ENCODE measurements at places on chromosomes 3 and 15. TPM values are rescaled to one million over a fixed set of nuclear protein-coding genes. Genes with fewer than 3 reads are reported as not detected.

- no peak for DNase-seq
Measured at GRCh38 chr3:187318819-187319616, 27.5 kb upstream of the MASP1 start.

GRCh38 chr15:80778964-80779657 lies at the start of gene CEMIP:
Gene CEMIP, plus strand, starts transcription at chr15:80779370. Its CDS starts 94,510 bp downstream, at chr15:80873880.
- peak; percentile 76 for DNase-seq

DNA sequence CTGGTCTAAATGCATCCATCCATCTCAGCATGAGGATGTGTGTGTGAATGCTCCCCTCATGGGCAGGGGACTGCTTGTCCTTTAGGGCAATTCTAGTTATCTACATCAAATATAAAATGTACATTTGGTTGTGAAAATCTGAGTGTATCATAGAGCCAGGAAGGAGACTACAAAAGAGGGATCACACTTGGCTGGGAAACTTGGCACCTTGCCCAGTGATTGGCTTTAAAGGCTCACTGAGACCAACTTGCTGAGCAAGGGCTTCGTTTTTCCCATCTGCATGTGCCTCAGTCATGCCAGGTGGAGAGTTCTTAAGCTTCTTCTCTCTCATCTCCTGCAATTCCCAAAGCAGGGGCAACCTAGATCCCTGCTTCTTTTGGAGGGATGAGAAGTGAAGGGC lies 5.2 kb downstream of the CAPN3 start:
- DNase-seq, result no peak

DNA sequence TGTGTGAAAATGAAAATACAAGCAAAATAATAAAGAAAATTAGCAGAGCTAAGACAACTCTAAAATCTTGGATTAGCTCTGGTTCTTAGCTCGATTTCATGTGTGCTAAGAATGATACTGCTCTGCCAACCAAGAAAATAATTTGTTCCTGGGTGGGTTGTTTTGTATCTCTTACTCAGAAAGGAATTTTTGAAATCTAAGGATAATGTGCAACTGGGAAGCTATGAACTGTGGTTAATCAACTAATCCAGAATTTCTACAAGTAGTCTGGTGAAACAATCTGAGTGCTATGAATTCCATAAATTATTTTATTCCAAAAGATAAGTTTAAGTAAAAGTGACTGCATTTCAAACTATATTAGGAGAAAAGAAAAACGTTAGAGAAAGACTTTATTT lies 92.0 kb downstream of the TFDP2 start:
- DNase-seq, result no peak

- no peak for DNase-seq
Measured at GRCh38 chr3:184688251-184688881, 23.5 kb downstream of the MAGEF1 start.

DNA sequence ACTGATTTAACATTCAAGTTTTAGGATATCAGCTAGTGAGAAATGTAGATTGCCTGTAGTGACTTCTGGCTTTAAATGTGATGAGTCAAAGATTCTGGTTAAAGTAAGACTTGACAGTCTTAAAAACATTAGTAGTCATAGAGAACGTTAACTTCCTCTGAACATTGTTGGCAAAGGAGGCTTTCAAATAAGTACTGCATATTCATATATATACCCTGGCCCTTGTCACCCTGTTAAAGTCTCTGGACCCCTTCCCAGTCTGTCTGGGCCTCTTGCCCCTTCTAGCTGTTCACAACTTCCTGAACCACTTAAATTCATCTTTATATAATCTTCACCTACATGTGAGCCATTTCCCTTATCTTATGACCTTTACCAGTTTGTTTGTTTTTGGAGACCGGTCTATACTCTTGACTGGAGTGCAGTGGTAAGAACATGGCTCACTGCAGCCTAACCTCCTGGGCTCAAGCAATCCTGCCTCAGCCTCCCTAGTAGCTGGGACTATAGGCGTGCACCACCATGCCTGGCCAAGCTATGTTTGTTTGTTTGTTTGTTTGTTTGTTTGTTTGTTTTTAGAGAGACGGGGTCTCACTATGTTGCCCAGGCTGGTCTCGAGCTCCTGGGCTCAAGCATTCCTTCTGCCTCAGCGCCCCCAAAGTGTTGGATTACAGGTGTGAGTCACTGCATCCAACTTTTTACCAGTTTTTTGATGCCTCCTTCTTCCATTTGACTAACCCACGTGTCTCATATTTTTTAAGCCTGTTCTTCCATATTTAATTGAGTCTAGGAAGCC lies 64.4 kb upstream of the CRTC3 start:
- DNase-seq, result no peak

DNA sequence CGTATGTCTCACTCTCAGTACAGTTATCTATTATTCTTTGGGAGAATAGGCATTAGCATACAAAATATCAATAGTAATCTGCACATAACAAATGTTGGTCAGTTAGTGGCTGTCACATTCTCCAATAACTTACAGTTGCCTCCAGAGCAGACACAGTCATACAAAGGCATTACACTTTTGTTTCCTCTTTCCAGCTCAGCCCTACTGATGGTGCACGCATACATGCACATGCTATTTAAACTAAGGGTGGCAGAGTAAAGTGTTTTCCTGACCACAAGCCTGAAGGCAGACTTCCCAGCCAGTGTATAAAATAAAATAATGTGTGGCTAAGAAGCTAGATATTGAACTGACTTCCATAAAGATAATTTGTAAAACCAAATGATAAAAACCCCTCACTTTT lies 47.6 kb downstream of the PHLDB2 start:
- no peak for DNase-seq

- no peak for DNase-seq
Measured at GRCh38 chr3:138797508-138798038, 37.2 kb downstream of the PIK3CB start.

- no peak for DNase-seq
Measured at GRCh38 chr3:98829246-98829832, 66.2 kb downstream of the ST3GAL6 start.

- DNase-seq, result no peak
Measured at GRCh38 chr3:161233557-161233956, 12.4 kb downstream of the NMD3 start.

GRCh38 chr15:37682304-37682703 lies 252.1 kb upstream of the TMCO5A start:
- DNase-seq, result no peak

- DNase-seq, result peak; percentile 27
Measured at GRCh38 chr3:12903000-12903800, 61.8 kb upstream of the RPL32 start.

DNA sequence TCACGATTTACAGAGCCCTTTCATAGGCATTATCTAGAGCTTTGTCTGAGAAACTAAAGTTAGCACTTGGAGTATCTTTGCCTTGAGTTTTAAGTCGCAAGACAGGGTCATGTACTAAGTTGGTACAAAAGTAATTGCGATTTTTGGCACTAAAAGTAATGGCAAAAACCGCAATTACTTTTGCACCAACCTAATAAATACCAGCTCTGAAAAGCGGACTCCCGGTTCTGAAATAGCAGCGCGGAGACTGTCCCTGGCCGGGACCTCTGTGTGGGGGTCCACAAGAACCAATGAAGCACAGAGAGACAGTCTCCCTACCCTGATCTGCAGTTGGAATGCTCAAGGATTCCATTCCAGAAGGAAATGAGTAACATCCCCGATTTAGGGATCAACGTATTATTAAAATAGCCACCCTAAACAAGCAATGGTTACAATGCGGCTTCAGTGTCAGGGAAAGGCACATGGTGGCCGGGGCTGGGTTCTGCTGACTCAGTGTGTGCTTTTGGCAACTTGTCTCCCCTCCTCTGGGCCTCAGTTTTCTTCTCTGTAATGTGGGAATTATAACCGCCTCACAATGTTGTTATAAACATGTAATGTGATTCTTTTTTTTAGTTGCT lies 150.3 kb upstream of the MCTP2 start:
- no peak for DNase-seq

DNA sequence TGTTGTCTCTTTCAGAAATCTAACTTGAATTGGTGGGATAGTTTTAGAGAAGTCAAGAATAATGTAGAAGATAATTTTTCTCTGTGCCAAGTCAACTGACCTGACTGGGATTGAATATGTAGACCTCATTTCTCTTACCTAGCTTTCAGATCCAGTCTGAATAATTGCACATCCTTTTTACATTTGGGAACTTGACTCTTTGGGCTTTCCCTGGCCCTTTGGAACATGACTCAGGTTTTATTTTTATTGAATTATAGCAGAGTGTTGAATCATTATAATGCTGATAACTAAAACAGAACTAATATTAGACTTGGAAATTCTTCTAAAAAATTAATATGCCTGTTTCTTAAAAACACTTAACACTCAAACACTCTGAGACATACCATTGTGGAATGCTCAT lies 76.5 kb downstream of the PFN2 start:
- no peak for DNase-seq

DNA sequence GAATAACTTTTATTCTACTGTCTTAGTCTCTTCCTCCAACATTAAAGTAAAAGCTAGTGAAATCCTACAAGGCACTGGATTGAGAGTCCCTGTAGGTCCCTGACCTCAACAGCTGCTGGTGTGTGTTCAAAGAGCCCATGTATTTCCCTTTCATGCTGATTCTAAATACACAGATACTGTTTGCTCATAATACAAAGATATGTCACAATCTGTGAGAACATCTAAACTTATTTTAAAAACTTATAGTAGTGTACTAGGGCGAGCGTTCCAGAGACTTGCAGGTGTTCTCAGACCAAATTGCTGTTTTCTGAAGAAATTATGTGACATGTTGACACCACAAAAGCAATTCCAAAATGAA lies 145.9 kb upstream of the LIPC start:
- DNase-seq, result no peak

- no peak for DNase-seq
Measured at GRCh38 chr3:128067489-128067888, 15.3 kb downstream of the SEC61A1 start.

GRCh38 chr15:40716165-40716564 lies 21.2 kb downstream of the RAD51 start:
- no peak for DNase-seq

DNA sequence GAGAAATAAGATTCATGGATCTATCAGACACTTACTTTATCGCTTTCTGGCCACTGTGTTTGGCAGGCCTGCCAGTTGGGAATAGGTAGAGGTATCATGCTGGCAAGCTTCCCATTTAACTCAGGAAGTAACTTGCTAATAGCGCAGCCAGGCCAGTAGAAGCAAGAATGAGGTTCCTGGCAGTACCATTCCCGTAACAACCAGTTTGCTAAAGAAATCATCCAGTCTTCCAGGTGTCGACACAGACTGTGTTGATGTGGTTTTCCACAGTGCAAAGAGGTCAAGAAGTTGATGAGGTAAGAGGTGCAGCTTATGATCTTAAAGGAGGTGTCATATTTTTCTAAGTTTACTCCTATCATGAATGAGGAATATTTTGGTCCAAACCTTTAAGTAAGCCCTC lies 46.2 kb downstream of the DPH6 start:
- no peak for DNase-seq

DNA sequence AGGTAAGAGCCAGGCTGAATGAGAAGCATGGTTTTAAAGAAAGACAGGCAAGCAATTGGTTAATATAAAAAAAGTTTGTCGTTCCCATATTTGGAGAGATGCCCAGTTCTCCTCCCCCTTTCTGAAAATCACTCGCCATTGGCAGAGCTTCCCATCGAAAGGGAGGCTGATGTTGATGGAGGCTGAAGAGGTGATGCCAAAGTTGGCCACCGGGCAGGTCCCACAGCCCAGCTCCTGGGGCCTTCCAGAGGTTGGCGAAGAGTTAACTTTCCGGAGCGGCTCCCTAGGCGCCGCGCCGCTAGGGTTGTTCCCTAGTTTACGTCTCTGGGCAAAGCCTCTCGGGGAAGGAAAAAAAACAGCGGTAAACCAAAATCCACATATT lies 793 bp downstream of the PCOLCE2 start:
- DNase-seq, result peak; percentile 56

DNA sequence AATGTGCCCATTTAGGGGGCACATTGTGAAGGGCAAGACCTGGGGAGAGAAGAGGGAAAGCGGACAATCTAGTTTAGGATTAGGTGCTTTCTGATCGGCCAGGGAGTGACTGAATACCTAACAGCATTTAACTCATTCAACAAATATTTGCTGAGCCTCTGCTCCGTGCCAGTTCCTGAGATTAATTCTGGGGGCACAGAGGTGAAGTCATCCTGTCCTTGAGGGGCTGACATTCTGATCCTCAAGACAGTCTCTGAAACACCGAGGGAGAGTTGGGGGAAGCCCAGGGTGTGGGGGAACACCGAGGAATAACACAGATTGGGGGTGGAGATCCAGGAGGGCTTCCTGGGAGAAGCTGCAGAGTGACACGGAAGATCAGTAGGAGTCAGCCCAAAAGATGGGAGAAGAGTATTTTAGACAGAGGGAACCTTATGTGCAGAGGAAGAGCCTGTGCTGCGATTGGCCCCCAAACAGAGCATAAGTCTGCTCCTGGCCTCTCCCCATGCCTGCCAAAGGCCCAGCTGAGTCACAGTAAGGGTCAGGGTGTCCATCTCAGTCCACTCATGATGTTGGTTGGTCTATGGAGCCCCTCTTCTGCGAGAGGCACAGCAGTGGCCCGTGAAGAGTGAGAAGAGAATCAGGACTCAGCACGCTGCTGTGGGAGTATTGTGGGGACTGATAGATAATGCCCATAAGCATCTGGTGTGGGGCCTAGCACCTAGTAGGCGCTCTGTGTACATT lies 60.2 kb downstream of the AMOTL2 start:
- no peak for DNase-seq

GRCh38 chr15:52005748-52006701 lies 13.0 kb upstream of the MAPK6 start:
- DNase-seq, result no peak

DNA sequence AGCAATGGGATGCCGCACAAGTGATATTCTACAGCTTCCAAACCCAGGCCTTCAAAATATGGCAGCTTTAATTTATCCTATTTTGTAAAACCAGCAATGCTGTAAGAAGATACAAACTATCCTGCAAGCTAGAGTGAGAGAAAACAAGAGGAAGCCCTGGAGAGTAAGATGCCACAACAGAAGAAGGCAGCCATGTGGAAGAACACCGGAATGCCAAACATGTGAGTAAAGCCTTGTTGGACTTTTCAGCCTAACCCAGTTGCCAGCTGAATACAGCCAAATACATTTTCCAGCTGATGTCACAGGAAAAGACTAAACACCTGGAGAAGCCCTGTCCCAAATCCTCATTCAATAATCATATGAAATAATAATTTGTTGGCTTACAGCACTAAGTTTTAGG lies 1115.1 kb upstream of the CADM2 start:
- no peak for DNase-seq

DNA sequence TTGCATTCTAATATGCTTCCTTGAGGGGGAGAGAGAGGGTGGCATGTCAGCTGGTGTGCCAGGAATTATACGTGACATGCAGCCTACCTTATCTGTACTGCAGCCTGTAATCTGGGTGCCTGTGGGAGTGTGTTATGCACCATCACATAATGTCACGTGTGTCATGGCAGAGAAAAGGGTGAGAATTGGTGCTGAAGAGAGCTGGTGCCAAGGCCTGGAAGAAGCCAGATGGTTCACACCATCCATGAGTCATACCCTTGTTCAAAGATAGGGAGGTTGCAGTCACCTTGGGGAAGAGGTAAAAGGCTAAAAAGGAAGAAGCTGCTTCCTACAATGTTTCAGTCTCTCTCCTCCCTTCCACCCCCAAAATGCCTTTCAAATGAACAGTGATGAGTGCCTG lies 5.3 kb downstream of the BRPF1 start:
- no peak for DNase-seq

The TM4SF18 gene
- 2.7 TPM for polyA plus RNA-seq

The GUCA1C gene
- polyA plus RNA-seq, result not detected

The CLDN16 gene
- polyA plus RNA-seq, result not detected

The ECE2 gene
- not detected for polyA plus RNA-seq

The AP3B2 gene
- 0.16 TPM for polyA plus RNA-seq

The SLC25A26 gene
- polyA plus RNA-seq, result 25.4 TPM

The CPLX3 gene
- not detected for polyA plus RNA-seq

The SLC24A5 gene
- polyA plus RNA-seq, result not detected

The EIF2B5 gene
- 80.3 TPM for polyA plus RNA-seq

The TMF1 gene
- 10.1 TPM for polyA plus RNA-seq

The IL20RB gene
- polyA plus RNA-seq, result 1.6 TPM

The FSIP1 gene
- 0.07 TPM for polyA plus RNA-seq

All from psoas muscle (tissue), 8 donors.